ENCODE measurements at places on chromosomes 11 and 22. TPM values are rescaled to one million over a fixed set of nuclear protein-coding genes. Genes with fewer than 3 reads are reported as not detected.

NNMT gene
- not detected for total RNA-seq

IRAG1 gene
- total RNA-seq, result not detected

ACTN3 gene
- total RNA-seq, result 0.07 TPM

FOLR1 gene
- total RNA-seq, result not detected

CDC42BPG gene
- total RNA-seq, result 0.05 TPM

CNTF gene
- total RNA-seq, result 3.9 TPM

SAA2 gene
- not detected for total RNA-seq

MRGPRX3 gene
- total RNA-seq, result not detected

CDPF1 gene
- total RNA-seq, result 10.4 TPM

THOC5 gene
- 68.1 TPM for total RNA-seq

KRTAP5-2 gene
- total RNA-seq, result not detected

APLP2 gene
- 44.9 TPM for total RNA-seq

DNA sequence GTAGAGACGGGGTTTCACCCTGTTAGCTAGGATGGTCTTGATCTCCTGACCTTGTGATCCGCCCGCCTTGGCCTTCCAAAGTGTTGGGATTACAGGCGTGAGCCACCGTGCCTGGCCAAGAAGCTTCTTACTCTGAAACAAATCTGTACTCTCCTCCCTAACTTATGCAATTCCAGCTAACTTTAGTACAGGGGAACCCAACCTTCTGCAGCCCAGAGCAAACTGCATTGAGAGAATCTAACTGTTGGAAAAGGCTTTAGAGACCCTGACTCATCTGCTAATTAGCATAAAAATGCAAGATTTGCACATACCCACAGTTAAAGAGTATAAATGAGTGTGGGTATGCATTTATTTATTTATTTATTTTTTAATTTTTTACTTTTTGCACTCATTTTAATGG lies 64.8 kb downstream of the APOL5 start:
- no peaks in the 10 kb centered on the region for H3K36me3 ChIP-seq
- DNase-seq, result no peak
- no peak overlapping the region for H3K4me3 ChIP-seq
- no peaks in the 10 kb centered on the region for H3K4me1 ChIP-seq

GRCh38 chr11:16561150-16561549 lies 177.3 kb upstream of the C11orf58 start:
- no peaks in the 10 kb centered on the region for H3K27me3 ChIP-seq
- no peak overlapping the region for H3K4me3 ChIP-seq
- H3K36me3 ChIP-seq, result no peaks in the 10 kb centered on the region
- no peak overlapping the region for H3K27ac ChIP-seq
- no peaks in the 10 kb centered on the region for H3K4me1 ChIP-seq

DNA sequence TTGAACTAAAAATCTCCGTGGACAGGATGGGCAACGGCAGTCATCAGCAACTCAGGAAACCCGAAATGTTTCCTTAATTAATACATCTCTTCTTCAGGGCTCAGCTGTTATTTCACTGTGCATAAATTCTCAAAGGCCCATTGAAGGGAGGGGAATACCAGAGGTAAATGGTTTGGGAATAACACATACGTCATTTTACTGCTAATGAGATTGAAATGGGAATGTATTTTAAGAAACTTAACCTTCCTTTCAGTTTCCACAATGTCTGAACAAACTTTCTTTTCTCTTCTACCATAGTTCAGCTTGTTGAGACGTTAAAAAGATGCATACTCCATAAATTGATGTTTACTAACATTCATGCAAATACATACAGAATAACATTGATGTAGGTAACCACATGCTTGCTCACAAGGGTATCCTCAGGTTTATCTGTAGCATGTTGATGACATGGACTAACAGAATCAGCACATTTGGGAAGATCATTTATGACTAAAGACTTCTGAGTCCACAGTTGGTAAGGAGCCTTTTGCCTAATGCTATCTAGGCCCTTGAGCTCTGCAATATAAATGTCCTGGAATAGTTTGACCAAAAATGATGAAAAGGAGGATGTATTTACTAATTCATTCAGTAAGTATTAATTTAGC lies 7.7 kb upstream of the PRRG4 start:
- no peak for DNase-seq
- H3K27ac ChIP-seq, result peak overlapping the region; percentile 13
- no peaks in the 10 kb centered on the region for H3K27me3 ChIP-seq
- H3K4me3 ChIP-seq, result peak overlapping the region; percentile 17
- H3K36me3 ChIP-seq, result no peaks in the 10 kb centered on the region

- peak; percentile 87 for DNase-seq
- H3K27ac ChIP-seq, result peak overlapping the region; percentile 91
Observed at GRCh38 chr11:57514538-57515331, 767 bp downstream of the SLC43A1 start.

DNA sequence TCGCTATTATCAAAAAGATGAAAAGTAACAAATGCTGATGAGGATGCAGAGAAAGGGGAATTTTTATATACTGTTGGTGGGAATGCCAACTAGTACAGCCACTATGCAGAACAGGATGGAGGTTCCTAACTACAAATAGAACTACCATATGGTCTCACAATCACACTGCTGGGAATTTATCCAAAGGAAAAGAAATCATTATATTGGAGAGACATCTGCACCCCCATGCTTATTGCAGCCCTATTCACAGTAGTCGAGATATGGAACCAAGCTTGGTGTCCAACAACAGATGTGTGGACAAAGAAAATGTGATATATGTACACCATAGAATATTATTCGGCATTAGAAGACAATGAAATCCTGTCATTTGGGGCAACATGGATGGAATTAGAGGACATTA lies 19.6 kb upstream of the POU2AF2 start:
- no peak overlapping the region for H3K27ac ChIP-seq
- H3K4me1 ChIP-seq, result peaks cover 24% of the 10 kb centered on the region
- peaks cover 28% of the 10 kb centered on the region for H3K27me3 ChIP-seq
- DNase-seq, result peak; percentile 32
- no peak overlapping the region for H3K4me3 ChIP-seq
- H3K36me3 ChIP-seq, result no peaks in the 10 kb centered on the region

GRCh38 chr11:112588252-112588694 lies 327.6 kb upstream of the PLET1 start:
- H3K27ac ChIP-seq, result no peak overlapping the region
- no peaks in the 10 kb centered on the region for H3K36me3 ChIP-seq
- H3K4me3 ChIP-seq, result no peak overlapping the region
- peak; percentile 80 for DNase-seq

GRCh38 chr11:6572215-6572614 lies 31.2 kb downstream of the RRP8 start:
- no peak overlapping the region for H3K27ac ChIP-seq
- DNase-seq, result no peak
- H3K4me3 ChIP-seq, result no peak overlapping the region
- peaks cover 2% of the 10 kb centered on the region for H3K36me3 ChIP-seq
- no peaks in the 10 kb centered on the region for H3K27me3 ChIP-seq

- no peaks in the 10 kb centered on the region for H3K36me3 ChIP-seq
- no peaks in the 10 kb centered on the region for H3K27me3 ChIP-seq
- H3K4me3 ChIP-seq, result no peak overlapping the region
- H3K27ac ChIP-seq, result no peak overlapping the region
- DNase-seq, result no peak
Observed at GRCh38 chr11:58134151-58134550, 8.8 kb upstream of the OR9I1 start.

GRCh38 chr11:107713009-107713408 lies 1.2 kb upstream of the SLN start:
- H3K4me1 ChIP-seq, result no peaks in the 10 kb centered on the region
- no peak overlapping the region for H3K4me3 ChIP-seq
- H3K36me3 ChIP-seq, result no peaks in the 10 kb centered on the region
- H3K27ac ChIP-seq, result no peak overlapping the region
- DNase-seq, result peak; percentile 7

DNA sequence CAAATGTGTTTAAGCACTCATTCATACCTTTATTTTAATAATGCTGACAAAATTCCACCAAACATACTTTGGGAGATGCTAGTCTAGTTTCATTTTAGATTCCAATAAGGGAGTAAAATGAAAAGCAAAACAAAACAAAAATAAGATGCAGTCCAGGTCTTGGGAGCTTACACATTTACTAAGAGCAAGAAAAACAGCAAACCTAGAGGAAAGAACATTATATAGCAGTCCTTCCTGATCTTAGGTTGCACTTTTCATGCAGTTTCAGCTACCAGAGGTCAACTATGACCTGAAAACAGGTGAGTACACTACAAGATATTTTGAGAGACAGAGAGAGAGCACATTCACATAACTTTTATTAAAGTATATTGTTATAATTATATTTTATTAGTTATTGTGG lies 1100.9 kb downstream of the DLG2 start:
- DNase-seq, result no peak
- no peak overlapping the region for H3K27ac ChIP-seq
- no peak overlapping the region for H3K4me3 ChIP-seq
- no peaks in the 10 kb centered on the region for H3K27me3 ChIP-seq

GRCh38 chr11:61994981-61995380 lies 27.5 kb upstream of the FTH1 start:
- peaks cover 10% of the 10 kb centered on the region for H3K27me3 ChIP-seq
- peaks cover 14% of the 10 kb centered on the region for H3K36me3 ChIP-seq
- peaks cover 5% of the 10 kb centered on the region for H3K4me1 ChIP-seq
- no peak overlapping the region for H3K4me3 ChIP-seq

DNA sequence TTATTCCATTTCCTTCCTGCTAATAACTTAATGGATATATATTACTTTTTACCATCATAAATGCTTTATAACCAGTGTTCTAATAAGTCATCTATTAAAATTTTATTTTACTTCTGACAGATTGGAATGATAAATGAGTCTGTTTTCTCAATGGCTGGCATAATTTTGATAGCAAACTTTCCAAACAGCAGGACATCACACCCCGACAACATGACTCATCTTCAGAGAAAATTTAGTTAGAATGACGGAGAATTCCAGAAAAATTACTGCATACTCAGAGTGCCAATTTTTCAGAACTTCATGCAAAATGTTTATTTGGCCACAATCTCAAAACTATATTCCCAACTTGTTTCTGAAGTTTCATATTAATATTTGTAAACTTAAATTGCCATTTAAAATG lies 174.4 kb downstream of the SWAP70 start:
- H3K27me3 ChIP-seq, result no peaks in the 10 kb centered on the region
- H3K4me1 ChIP-seq, result peaks cover 33% of the 10 kb centered on the region
- no peak overlapping the region for H3K27ac ChIP-seq
- no peak for DNase-seq
- peaks cover 20% of the 10 kb centered on the region for H3K36me3 ChIP-seq
- H3K4me3 ChIP-seq, result no peak overlapping the region

DNA sequence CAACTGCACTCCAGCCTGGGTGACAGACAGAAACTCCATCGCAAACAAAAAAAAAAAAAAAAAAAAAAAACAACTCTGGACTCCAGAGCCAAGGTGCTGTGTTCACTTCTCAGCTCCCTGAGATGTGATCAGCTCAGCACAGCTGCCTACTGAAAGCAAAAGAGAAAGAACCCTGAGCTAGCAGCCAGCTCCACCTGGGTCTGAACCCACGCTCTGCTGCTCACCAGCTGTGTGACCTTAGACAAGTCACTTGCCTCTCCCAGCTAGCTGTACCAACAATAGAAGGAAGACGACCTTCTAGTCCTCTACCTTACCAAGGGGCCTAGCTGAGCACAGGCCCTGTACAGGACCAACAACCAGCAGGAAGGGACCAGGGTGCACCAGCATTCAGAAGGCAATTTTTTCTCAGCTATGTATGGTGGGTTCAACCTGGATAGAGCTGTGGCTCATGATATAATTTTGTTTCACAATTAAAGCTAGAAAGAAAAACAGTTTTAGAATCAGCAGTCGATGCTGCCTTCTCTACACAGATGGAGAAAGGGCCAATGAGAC lies 3.8 kb downstream of the DGCR2 start:
- peaks cover 54% of the 10 kb centered on the region for H3K4me1 ChIP-seq
- H3K36me3 ChIP-seq, result peaks cover 11% of the 10 kb centered on the region
- H3K27me3 ChIP-seq, result no peaks in the 10 kb centered on the region
- H3K4me3 ChIP-seq, result no peak overlapping the region

GRCh38 chr22:35131525-35132000 lies 65.6 kb downstream of the ISX start:
- no peak for DNase-seq
- no peak overlapping the region for H3K4me3 ChIP-seq
- H3K4me1 ChIP-seq, result peaks cover 2% of the 10 kb centered on the region
- H3K27ac ChIP-seq, result no peak overlapping the region
- peaks cover 13% of the 10 kb centered on the region for H3K27me3 ChIP-seq
- H3K36me3 ChIP-seq, result no peaks in the 10 kb centered on the region

DNA sequence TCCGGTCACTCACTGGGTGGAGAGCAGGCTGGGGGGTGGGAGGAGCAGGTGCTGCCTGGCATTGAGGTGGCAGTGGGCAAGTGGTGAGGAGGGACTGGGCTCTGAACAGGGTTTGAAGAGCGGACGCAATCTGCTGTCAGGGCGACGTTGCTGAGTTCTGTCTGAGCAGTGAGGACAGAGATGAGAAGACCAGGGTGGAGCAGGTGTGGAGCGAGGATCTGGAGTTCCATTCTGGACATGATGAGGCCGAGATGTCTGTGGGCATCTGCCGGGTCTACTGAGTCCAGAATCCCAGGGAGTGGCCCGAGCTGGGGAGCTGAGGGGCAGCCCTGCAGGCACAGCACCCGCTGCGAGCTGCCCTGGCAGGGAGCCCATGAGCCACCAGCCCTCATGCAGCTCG lies 2.2 kb upstream of the MOV10L1 start:
- H3K27ac ChIP-seq, result no peak overlapping the region
- H3K27me3 ChIP-seq, result peaks cover 17% of the 10 kb centered on the region
- no peak for DNase-seq
- H3K36me3 ChIP-seq, result peaks cover 4% of the 10 kb centered on the region
- peaks cover 5% of the 10 kb centered on the region for H3K4me1 ChIP-seq

GRCh38 chr11:122179961-122180834 lies 64.2 kb upstream of the BLID start:
- DNase-seq, result no peak
- H3K27me3 ChIP-seq, result peaks cover 5% of the 10 kb centered on the region
- H3K36me3 ChIP-seq, result no peaks in the 10 kb centered on the region
- no peak overlapping the region for H3K4me3 ChIP-seq
- H3K4me1 ChIP-seq, result no peaks in the 10 kb centered on the region

- peak overlapping the region; percentile 98 for H3K27ac ChIP-seq
- H3K27me3 ChIP-seq, result no peaks in the 10 kb centered on the region
- H3K36me3 ChIP-seq, result peaks cover 53% of the 10 kb centered on the region
- H3K4me1 ChIP-seq, result peaks cover 41% of the 10 kb centered on the region
Observed at GRCh38 chr11:312092-312816, 1.6 kb upstream of the IFITM1 start.

DNA sequence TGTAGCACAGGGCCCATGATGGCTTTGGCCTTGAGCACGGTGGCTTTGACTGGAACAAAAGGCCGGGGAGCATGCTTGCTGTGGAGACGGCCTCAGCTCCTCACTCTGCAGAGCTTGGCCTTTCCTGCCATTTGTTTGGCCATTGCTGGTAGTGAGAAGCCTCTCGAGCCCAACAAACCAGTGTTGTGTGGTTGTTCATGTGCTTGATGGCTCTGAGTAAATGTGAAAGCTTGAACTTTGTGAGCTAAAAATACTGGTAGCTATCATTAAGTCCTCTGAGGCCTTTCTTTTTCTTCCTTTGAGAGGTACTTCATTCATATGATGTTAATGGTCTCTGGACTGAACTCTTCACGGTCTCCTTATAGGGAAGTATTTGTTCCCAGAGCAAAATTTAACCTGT lies 39.6 kb downstream of the NAT10 start:
- no peak for DNase-seq
- no peaks in the 10 kb centered on the region for H3K4me1 ChIP-seq
- H3K4me3 ChIP-seq, result no peak overlapping the region
- H3K27ac ChIP-seq, result no peak overlapping the region

GRCh38 chr11:122775675-122776271 lies 62.5 kb upstream of the CRTAM start:
- H3K4me3 ChIP-seq, result no peak overlapping the region
- DNase-seq, result no peak
- H3K27me3 ChIP-seq, result peaks cover 21% of the 10 kb centered on the region

Data from activated CD4-positive, alpha-beta T cell treated with anti-CD3 and anti-CD28 coated beads, Interleukin-2, amount 10 ng/mL, durations not matched to agents 24 days and 14 days (primary cell).